ENCODE measurements at places on chromosomes 2 and 18.

DNA sequence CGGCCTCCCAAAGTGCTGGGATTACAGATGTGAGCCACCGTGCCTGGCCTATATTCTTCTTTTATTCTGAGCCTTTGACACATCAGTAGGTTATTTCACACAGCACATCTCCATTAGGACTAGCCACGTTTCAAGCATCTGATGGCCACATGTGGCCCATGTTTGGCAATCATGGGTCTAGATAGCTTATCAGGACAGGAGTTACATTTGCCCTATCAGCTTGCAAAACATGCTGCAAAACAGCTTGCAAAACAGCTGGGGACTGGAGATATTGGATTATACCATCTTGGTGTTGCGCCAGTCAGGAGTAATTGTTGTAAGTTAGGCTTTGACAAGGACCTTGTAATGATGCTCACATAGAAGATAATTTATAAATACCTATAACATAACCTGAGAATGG is 94.9 kb downstream of the GBX2 start:
- DNase-seq, result no peak

GRCh38 chr2:8357738-8358518 is 323.9 kb upstream of the ID2 start:
- no peak for DNase-seq

- DNase-seq, result no peak
These were observed 20.6 kb downstream of the RNU2-63P start for GRCh38 chr2:87995756-87996155.

DNA sequence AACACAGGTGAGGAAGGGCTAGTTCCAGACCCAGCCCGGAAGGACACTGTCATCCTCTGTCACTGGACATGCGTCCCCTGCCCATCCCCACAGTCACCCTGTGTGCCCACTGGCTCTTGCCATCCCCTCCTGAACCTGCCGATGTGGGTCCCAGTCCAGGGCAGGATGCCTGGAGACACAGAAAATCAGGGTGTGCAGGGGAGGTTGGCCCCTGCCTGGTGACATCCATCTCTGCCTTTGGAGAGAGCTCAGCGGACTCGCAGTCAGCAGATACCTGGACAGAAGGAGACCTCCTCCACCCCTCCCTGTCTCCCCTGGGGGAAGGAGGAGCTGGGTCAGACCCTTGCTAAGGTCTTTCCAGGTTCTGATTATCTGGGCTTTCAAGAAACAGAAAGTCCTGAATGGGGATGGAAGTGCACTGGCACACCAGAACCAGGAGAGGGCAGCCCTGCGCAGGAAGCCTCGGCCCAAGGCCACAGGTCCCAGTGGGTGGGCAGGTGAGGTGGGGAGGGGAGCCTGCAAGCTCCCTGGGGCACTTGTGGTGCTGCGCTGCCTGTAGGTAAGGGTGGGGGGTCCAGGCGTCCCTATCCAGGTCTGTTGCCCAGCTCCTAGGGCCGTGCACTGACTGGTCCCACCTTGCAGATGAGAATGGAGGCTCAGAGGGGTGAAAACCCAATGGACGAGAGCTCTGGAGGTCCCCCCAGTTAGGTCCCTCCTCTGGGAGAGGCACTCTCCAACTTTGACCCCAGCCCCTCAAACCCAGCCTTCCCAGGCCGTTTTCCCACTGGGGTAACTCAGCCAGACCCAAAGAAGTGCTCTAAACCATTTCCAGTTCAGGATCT is 9.7 kb upstream of the OTOS start:
- DNase-seq, result no peak

- no peak for DNase-seq
These were observed 119.6 kb downstream of the SH3RF3 start for GRCh38 chr2:109248590-109248989.

DNA sequence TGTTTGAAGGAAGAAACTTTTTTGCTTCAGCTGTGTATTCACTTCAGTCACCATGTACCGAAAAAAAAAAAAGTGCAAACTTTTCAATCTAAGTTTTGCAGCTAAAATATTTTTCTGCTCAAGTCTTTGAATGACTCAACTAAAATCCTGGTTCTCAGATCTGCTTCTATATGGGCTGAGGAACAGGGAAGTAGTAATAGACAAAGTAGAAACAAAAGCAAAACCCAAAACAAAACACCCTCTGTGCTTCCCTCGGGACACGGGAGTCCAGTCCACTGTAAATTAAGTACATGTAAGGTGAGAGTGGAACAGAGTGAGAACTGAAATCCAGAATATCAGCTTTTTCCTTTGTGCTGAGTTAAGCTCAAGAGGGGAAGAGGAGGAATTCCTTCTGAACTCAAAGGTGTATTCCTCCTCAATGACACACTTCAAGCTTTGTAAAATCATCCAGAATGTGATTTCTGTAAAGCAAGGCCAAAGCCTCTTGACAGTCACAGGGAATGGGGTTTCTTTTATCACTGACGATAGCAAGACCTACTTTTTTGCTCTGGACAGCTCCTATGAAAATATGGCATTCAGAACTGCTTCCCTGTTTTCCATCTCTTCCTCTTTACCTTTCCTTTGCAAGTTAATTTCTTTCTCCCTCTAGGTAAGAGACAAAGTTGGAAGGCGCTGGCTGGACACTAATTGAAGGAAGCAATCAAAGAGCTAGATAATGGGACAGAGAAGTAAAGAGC is 433.5 kb upstream of the MMADHC start:
- no peak for DNase-seq

DNA sequence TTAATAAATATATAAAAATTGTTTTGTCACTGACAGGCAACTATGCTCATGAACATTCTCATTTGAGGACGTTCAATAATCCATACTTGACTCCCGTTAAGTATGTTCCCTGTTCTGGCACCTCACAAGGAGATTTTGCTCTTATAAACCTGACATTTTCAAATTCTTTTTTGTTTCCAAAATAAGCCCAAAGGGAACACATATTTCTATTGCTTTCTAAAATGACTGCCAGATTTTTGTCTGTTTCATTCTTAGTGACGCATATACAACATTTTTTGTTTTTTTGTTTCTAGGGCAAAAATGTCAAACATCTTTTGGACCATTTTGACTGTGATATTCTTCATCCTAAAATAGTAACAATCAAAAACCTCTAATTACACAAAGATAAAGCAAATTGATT is 50.5 kb downstream of the CYTIP start:
- DNase-seq, result no peak
